Panc1 (cell line): ENCODE measurements at places on chromosomes 3 and 15. TPM values are rescaled to one million over a fixed set of nuclear protein-coding genes. Genes with fewer than 3 reads are reported as not detected.

The ANKRD63 gene
- 0.72 TPM for total RNA-seq

The RAB8B gene
- 17.6 TPM for total RNA-seq

The KCNMB2 gene
- total RNA-seq: not detected

The MAP1A gene
- total RNA-seq: 1.6 TPM

DNA sequence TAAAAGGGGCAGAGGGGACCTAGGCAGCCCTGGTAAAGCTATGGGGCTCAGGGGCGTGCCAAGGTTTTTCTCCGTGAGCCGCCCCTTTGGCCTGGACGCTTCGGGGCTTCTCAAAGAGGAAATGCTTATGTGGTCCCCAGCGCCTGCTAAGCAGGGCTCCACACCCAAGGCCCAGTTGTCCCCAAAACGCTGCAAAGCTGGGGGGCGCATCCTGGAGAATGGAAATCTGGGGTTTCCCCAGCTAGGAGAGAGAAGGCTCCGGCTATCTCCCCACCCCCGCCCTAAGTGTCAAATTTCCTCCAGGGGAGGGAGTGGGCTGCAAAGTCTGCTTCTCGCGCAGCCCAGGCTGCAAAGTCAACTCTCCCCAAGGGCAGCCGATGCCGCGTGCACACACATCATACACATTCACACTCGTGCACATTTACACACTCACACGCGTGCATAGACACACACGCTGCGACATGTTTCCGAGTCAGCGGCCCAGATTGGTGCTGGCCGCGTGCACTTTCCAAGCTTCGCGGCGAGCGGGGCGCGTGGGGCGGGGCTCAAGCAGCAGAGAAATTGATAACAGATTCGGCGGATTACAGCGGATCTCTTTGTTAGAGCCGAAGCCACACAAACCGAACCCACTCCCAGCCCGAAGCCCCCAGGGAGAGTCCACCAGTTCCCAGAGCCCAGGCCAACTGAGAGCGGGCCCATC lies 4.5 kb downstream of the WNT5A start:
- no peak overlapping the region for H3K27ac ChIP-seq
- H3K4me1 ChIP-seq: peaks cover 3% of the 10 kb centered on the region; the same call in 1 of the 2 replicates
- no peak for DNase-seq
- no peak overlapping the region for H3K4me3 ChIP-seq
- peaks cover 13% of the 10 kb centered on the region for H3K27me3 ChIP-seq

DNA sequence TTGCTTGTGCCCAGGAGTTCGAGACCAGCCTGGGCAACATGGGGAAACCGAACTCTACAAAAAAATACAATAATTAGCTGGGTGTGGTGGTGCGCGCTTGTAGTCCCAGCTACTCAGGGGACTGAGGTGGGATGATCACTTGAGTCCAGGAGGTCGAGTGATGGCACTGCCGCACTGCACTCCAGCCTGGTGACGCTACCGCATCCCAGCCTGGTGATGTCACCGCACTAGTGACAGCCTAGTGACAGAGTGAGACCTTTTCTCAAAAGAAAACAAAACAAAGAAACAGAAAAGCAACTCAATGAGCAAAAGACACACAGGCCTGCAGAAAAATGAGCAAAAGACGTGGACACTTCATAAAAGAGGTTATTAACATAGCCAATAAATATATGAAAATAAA lies 19.9 kb upstream of the SYNM start:
- no peak overlapping the region for H3K4me3 ChIP-seq
- no peaks in the 10 kb centered on the region for H3K36me3 ChIP-seq
- no peaks in the 10 kb centered on the region for H3K4me1 ChIP-seq
- H3K27ac ChIP-seq: no peak overlapping the region
- H3K27me3 ChIP-seq: no peaks in the 10 kb centered on the region

DNA sequence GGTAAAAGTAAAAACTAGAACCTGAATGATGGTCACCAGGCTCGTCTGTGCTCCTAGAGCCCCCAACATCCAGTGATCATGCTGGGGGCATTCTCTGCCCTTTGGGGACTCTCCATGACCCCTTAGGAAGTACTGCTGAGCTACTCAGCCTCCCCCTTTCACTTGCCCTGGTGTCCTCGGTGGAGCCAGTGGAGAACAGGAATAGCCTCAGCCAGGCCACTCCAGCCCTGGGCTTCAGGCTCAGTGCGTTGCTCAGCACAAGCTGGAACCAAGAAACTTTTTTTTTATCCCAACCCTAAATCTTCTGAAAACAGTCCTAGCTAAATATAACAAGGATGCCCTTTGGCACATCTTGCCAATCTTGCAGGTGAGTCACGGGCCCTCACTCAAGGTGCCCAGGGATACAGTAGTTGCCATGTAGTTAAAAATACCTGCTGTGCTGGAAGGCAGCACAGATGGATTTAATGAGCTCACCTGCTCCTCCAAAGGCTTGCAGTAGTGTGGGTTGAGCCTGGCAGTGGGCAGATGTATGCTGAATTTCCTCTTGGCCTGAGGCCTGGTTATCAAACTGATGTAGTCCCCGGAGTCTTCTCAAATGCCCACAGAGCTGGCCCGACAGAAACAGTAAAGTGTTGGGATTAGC lies 46.9 kb upstream of the TMEM158 start:
- no peak for DNase-seq
- no peak overlapping the region for H3K4me3 ChIP-seq
- no peaks in the 10 kb centered on the region for H3K27me3 ChIP-seq
- no peaks in the 10 kb centered on the region for H3K4me1 ChIP-seq

DNA sequence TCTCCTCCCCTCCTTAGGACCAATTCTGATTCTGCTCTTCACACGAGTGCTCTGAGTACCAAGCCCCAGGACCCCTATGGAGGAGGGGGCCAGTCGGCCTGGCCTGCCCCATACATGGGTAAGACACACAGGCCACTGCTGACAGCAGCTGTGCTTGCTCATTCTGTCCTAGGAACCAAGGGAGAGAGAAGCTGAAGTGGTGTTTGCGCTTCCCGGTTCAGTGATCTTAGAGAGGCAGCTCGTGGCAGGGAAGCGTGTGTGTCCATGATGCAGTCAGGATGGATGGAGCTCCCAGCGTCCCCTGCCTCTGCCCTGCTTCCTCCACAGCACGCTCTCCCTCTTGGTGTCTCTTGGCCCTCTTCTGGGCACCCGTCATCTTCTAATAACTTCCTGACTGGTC lies 77.6 kb downstream of the CRTC3 start:
- no peak overlapping the region for H3K27ac ChIP-seq
- 0 out of 2 replicates have a peak, but pooled peaks cover 2% of the 10 kb centered on the region for H3K36me3 ChIP-seq
- H3K4me1 ChIP-seq: no peaks in the 10 kb centered on the region
- no peaks in the 10 kb centered on the region for H3K27me3 ChIP-seq

GRCh38 chr3:108122276-108122675 lies 31.4 kb upstream of the CD47 start:
- DNase-seq: no peak
- no peaks in the 10 kb centered on the region for H3K27me3 ChIP-seq
- H3K4me1 ChIP-seq: no peaks in the 10 kb centered on the region
- H3K27ac ChIP-seq: no peak overlapping the region
- no peaks in the 10 kb centered on the region for H3K36me3 ChIP-seq
- no peak overlapping the region for H3K4me3 ChIP-seq

GRCh38 chr3:59810606-59811005 lies 760.8 kb upstream of the CFAP20DC start:
- H3K27me3 ChIP-seq: no peaks in the 10 kb centered on the region
- no peak overlapping the region for H3K4me3 ChIP-seq
- H3K4me1 ChIP-seq: no peaks in the 10 kb centered on the region
- no peak for DNase-seq
- H3K27ac ChIP-seq: no peak overlapping the region

DNA sequence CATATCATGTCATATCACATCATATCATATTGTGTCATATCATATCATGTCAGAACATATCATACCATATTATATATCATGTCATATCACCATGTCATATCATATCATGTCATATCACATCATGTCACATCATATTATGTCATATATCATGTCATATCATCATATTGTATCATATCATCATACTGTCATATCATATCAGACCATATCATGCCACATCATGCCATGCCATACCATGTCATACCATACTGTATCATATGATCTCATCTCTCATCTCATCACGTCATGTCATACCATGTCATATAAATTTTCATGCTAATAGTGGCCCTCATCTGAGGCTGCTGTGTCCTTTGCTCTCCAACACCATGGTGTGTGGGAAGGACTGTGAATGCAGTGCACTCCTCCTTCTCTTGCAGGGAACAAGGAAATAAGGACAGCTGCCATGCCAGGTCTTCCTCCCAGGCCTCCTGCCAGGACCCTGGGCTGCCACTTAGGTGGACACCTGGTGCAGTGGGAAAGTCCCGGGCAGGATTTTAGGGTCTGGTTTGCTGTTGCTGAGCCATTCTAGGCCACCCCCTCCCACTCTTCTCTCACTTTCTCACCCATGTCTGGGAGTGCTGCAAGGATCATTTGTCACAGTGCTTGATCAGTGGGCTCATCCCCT lies 72.4 kb upstream of the TRPM1 start:
- H3K27me3 ChIP-seq: no peaks in the 10 kb centered on the region
- H3K4me3 ChIP-seq: no peak overlapping the region
- no peak overlapping the region for H3K27ac ChIP-seq
- DNase-seq: no peak
- no peaks in the 10 kb centered on the region for H3K36me3 ChIP-seq
- H3K4me1 ChIP-seq: no peaks in the 10 kb centered on the region

GRCh38 chr3:58388550-58389091 lies 45.0 kb downstream of the PDHB start:
- H3K27ac ChIP-seq: peak overlapping the region; percentile 68
- H3K36me3 ChIP-seq: no peaks in the 10 kb centered on the region
